ENCODE measurements at places on chromosomes 2 and 18. TPM values are rescaled to one million over a fixed set of nuclear protein-coding genes. Genes with fewer than 3 reads are reported as not detected.

NYAP2 gene
- not detected for total RNA-seq

STARD6 gene
- total RNA-seq = not detected

ANKRD29 gene
- 13.8 TPM for total RNA-seq

RTP5 gene
- total RNA-seq = 0.15 TPM

DCAF17 gene
- total RNA-seq = 13.3 TPM

TRIM54 gene
- not detected for total RNA-seq

DCDC2C gene
- 0.48 TPM for total RNA-seq

CHPF gene
- 46.5 TPM for total RNA-seq

MSTN gene
- total RNA-seq = 0.73 TPM

DGUOK gene
- total RNA-seq = 45.7 TPM

POTEI gene
- not detected for total RNA-seq

LYPD6 gene
- total RNA-seq = 3.9 TPM

MYL1 gene
- total RNA-seq = not detected

DNA sequence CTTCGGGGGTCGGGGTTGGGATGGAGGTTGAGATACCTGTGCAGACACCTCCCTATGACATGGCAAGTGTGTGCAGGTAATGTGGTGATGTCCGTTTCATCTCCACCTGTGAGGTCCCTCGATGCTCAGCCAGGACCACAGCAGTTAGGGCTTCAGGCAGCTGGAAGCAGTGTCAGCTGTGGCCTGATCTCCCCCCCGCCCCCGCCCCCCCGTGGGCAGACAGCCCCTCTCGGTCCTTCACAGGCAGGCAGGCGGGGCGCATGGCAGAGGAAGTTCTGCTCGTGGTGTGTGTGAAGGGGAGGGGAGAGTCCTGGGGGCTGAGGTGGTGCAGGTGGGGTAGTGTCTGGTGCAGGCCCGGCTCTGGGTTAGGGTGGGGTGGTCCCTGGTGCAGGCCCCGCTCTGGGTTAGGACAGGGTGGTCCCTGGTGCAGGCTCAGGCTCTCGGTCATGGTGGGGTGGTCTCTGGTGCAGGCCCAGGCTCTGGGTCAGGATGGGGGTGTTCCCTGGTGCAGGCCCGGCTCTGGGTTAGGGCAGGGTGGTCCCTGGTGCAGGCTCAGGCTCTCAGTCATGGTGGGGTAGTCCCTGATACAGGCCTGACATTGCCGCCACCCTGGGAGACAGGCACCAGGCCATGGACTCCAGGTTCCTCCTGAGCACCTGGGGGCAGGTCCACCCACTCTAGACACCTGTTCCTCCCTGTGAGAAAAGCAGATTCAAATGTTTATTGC, 94.3 kb downstream of the NFATC1 start:
- DNase-seq = no peak

- DNase-seq = no peak
Measured at GRCh38 chr2:177783835-177784744, 288.5 kb downstream of the PDE11A start.

GRCh38 chr2:160290598-160290997, 90.5 kb upstream of the ITGB6 start:
- no peak for DNase-seq

DNA sequence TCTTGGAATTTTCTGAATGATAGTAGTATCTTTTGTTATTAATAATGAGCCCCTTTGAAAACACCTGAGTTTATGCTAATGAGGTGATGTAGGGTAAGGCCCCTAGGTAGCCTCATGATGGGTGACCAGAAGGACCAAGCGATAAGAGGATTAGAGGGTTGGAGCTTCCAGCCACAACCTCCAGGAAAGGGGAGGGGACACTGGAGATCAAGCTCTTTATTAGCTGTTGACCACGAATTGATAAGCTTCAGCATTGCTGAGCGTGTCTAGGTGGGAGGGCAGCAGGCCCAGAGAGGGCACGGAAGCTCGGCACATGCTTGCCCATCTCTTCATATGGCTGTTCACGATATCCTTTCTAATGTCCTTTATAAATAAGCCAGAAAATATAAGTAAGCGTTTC, 39.0 kb downstream of the KIAA2012 start:
- DNase-seq = no peak

GRCh38 chr18:55244546-55244945, 285.3 kb upstream of the CCDC68 start:
- no peak for DNase-seq

GRCh38 chr18:9619990-9620389, 5.6 kb upstream of the PPP4R1 start:
- no peak for DNase-seq

DNA sequence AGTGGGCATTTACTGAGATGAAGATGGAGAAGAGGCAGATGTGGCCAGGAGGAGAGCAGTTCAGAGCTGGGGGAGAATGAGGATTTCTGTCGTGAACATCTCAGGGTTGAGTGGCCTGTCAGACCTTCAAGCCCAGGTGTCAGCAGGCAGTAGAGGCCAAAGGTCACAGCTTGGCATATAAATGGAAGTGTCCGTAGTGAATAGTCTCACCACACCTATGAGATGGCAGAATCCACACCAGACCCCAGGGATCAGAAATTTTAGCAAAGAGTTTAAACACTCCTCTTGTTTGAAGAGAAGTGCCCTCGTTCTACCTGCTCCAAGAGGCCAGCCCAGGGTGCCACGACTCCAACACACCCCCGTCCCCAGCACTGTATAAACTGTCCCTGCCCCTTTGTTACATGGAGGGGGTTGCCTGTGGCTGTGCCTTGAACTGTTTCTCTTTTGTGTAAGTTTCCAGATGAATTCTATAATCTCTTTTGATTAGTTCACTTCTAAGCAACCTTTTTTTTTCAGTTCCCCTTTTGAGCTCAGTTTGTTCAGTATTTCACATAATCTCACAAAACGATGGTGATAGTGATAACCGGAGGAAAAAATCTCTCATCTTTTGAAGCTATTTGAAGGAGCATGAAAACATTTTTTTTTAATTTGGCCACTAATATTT, 69.0 kb upstream of the TTC39C start:
- DNase-seq = no peak

DNA sequence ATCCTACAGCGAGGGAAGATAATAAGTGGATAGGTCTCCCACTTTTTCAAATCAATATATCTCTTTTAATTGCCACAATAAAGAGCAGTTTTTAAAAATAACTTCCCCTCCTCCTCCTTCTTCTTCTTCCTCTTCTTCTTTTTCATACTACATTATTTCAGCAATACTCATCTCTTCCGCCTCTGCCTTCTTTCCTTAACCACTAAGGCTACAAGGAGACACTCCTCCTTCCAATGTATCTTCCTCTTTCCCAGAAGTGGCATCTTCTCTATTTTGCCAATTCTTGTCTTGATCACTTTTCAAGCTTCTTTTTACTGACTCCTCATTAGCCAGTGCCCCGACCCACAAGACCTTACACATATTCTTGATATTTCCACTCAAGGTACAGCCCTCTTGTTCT, 546.6 kb upstream of the CHAC2 start:
- DNase-seq = no peak

DNA sequence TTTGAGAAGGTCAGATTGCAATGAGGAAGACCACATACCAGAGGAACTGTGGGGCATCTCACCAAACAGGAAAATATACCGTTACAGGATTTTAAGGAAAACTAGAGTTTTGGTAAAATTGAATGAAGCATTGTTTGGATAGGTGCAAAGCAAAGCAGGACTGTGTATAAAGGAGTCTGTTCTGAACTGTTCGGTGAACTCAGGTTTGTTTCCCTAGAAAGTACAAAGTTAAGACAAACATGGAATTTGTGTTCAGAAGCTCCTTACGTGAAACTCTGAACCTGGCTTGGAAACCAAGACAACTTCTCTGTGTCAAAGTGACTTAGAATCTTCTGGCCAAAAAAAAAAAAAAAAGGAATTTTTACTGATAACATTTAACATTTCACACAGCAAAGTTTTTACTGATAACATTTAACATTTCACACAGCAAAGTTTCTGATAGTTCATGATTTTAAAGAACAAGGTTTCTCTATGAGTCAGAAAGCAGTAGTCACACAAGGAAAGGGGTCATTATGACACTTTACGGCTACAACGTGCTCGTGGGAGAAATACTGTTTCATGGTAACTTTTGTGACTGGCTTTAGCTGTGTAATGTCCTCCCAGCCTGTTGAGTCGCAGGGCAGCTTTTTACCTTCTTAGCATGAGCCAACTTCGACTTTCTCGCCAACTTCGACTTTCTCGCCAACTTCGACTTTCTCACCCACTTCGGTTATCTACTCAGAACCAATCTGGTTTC, 21.2 kb upstream of the TET3 start:
- DNase-seq = no peak

- no peak for DNase-seq
Measured at GRCh38 chr2:241728000-241728399, 6.4 kb upstream of the D2HGDH start.

DNA sequence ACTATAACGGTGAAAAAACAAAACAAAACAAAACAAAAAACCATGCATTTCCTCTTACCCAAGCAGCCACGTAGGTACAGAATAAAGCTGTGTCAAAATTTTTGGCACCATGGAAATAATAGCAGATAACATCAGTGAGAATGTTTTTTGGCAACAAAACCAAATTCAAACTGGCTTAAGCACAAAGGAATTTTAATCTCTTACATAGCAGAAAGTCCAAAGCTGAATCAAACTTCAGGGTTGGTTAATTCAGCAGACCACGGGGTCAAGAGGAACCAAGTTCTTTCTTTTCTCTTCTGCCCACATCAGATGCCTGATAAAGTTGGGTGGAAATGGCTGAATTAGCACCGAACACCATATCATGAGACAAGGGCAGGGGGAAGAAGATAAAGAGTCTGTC, 129.5 kb downstream of the PAX3 start:
- no peak for DNase-seq

GRCh38 chr2:17051538-17051937, 385.9 kb upstream of the CYRIA start:
- no peak for DNase-seq

GRCh38 chr2:223884399-223884798, 47.0 kb upstream of the AP1S3 start:
- no peak for DNase-seq

- no peak for DNase-seq
Measured at GRCh38 chr2:68316111-68316510, 3.6 kb downstream of the CNRIP1 start.

- DNase-seq = no peak
Measured at GRCh38 chr2:127565261-127566138, 30.0 kb downstream of the MYO7B start.

- DNase-seq = no peak
Measured at GRCh38 chr18:10732990-10733389, 207.2 kb downstream of the NAPG start.

DNA sequence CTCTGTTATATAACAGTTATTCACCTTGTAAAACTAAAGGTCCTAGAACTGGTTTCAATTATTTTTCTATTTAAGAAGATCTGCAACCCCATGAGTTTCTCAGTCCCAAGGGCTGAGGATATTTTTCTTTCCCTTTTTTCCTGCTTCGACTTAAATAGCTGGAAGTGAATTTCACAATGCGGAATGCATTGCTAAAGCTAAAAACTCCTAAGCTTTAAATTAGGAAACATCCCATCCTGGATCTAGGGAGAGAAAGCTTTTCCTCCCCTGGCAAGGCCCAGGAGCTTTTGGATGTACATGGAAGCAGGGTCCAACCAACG, 1.4 kb downstream of the RFX8 start:
- no peak for DNase-seq

DNA sequence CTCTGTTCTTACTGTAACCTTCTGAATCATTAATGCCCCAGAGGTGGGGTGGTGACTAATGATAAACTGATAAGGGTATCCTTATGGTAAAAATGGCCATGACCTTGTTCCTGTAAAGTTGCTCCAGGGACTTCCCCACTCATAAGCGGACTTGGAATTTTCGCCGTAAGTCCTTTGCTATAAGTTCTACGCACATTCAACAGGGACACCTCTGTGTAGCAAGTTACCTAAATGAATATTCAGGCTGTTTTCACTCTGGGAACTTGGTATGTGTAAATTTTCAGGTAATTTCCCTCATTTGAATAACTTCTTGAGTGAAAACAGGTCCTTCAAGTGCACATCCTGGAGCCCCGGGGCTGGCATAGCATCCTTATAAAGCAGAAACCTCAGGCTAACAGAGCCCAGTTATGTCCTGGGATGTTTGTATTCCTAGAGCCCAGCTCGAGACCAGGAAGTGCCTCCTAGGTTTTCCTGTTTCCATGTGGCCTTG, 9.4 kb upstream of the AGFG1 start:
- DNase-seq = no peak

- no peak for DNase-seq
Measured at GRCh38 chr2:162125138-162125537, 26.9 kb downstream of the GCG start.

- no peak for DNase-seq
Measured at GRCh38 chr2:71787476-71788185, 334.3 kb downstream of the DYSF start.

DNA sequence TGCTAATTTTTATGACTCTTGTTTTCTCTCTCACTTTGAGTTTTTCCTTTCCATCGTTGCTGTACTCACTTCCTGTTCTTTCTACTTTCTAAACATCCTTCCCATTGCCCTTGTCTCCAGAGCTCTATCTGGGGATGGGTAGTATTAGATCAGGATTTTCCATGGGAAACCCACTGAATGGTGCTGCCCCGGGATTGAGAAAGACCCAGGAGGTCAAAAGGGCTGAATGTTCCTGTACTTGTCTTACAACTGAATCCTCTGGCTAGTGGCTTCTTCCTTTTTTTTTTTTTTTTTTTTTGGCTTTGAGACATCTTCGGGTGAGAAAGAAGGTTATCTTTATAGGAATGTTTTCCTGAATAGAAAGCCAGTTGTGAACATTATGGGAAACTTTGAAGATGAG, 364.8 kb upstream of the SLC14A2 start:
- no peak for DNase-seq

GRCh38 chr2:146417942-146418341, 1426.9 kb upstream of the ACVR2A start:
- DNase-seq = no peak

- no peak for DNase-seq
Measured at GRCh38 chr18:69747388-69747787, 200.3 kb downstream of the CD226 start.

GRCh38 chr2:32812316-32812715, 134.4 kb upstream of the LTBP1 start:
- DNase-seq = no peak

DNA sequence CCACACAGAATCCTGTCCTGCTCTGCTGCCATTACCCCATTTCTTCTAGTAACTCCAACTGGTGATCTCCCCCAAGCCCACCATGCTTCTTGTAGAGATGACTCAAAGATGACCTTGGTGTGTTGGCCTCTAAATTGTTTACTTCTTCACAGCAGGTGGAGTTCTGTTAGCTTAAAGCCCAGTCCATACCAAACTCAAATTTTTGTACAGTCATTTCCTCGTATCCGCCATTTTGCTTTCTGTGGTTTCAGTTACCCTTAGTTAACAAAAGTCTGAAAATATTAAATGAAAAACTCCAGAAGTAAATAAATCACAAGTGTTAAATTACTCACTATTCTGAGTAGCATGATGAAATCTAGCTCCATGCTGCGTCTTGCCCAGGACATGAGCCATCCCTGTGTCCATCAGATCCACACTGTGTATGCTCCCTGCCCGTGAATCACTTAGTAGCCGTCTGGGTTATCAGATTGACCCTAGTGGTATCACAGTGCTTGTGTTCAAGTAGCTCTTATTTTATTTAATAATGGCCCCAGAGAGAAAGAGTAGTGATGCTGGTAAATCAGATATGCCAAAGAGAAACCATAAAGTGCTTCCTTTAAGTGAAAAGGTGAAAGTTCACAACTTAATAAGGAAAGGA, 133.3 kb upstream of the NOL4 start:
- no peak for DNase-seq

- no peak for DNase-seq
Measured at GRCh38 chr2:176496761-176497160, 227.5 kb downstream of the MTX2 start.
